ENCODE measurements at places on chromosomes 1 and 21.

GRCh38 chr1:229203991-229204632 is 66.8 kb upstream of the RAB4A start:
- DNase-seq, result no peak

DNA sequence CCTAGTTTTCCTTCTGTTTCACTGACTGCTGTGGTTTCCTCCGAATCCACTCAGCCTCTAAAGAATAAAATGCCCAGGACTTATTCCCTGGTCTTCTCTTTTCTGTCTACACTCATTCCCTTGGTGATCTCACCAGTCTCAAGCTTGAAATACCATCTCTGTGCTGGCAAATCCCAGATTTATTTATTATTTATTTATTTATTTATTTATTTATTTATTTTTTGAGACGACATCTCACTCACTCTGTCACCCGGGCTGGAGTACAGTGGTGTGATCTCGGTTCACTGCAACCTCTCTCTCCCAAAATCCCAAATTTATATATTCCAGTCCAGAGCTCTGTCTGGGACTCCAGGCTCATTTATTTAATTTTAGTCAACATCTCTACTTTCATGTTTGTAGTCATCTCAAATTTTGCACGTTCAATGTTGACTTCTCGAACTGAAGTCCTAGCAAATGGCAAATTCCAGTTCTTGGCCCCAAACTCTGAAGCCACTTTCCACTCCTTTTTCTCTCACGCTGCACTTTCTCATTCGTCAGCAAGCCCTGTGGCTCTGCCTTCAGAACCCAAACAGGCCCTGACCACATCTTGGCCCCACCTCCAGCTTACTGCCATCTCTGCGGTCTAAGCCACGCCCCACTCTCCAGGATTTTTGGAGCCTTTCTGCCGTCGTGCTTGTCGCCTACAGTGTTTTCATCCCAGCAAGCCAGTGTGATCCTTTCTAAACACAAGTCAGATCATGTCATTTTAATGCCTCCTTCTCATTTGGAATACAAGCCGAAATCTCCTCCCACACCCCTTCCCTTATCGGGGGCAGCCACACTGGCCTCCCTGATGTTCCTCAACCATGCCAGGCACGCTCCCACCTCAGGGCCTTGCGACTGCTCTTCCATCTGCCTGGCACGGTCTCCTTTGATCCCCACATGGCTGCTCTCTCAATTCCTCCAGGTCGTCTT is 14.2 kb upstream of the TENT5B start:
- DNase-seq, result no peak

GRCh38 chr1:197799271-197799670 is 24.0 kb upstream of the DENND1B start:
- no peak for DNase-seq

DNA sequence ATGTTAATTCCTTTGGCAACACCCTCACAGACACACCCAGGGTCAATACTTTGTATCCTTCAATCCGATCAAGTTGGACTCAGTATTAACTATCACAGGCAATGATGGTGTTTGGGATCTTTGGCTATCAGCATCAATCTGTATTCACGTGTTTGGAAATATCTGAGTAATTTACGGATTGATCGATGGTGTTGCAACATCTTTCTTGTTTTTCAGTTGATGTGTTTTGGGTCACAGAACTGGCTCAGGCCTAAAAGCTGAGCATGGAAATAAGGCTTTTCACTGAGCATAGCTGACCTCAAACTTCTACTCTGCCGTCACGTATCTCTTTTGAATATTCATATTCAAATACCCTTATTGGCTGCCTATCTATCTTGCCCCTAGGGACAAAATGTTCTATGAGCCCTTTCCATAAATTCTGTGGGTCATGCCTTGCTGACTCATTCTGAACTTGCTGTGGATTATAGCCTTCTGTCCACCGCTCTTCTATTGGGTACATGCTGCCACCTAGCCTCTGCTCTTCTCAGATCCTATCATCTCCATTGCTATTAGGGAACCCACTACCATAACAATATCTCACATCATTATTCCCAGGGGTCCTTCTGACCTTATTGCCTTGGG is 156.0 kb downstream of the PDE4B start:
- DNase-seq, result peak; percentile 31

- DNase-seq, result no peak
These were observed 17.3 kb upstream of the ADARB1 start for GRCh38 chr21:45056917-45057560.

DNA sequence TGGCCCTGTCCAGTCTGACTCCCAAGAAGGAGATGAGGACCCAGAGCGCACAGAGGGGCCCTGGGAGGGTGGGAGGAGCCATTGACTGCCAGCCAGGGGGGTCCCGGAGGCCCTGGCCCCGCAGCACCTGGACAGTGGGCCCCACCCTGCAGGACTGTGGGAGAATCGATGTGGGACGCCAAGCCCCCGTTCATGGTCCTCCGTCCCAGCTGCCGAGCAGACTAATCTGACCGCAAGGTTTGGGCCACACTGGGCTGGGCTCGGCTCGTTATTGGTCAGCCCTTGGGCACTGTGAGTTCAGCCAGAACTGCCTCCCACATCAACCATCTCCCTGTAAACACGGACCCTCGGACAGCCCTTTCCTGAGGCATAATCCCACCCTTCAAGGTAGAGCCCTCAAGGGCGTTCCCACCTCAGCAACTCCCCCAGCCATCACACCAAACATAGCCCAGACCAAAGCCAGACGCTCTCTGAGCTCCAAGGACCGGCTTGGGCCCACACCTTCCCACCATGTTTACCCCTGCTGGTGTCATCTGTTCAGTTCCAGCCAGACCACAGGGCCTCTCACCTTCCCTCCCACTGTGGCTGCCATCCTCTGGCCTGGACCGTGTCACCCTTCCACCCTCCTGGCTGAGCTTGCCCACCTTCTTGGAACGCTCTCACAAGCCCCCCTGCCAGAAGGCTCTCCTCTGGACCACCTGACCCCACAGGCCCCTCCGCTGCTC is 16.2 kb upstream of the POFUT2 start:
- peak; percentile 2 for DNase-seq

DNA sequence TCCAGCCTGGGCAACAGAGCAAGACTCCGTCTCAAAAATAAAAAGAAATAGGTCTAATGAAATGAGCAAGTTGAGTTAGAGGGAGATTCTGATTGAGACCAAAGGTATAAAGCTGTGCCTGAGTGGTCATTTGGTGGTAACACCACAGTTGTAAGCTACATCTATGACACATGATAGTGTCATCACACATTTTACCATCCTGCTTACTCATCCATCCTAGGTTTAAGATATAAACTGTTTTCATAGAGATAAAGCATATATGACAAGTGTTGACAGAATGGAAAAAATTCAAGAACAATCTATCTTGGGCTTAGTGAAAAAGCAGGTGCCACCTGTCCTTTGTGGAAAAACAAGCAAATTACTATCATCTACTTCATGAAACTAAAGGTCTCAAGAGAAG is 7.1 kb upstream of the CFAP141 start:
- no peak for DNase-seq
